Panc1 (cell line): ENCODE measurements at places on chromosomes 12 and 14.

DNA sequence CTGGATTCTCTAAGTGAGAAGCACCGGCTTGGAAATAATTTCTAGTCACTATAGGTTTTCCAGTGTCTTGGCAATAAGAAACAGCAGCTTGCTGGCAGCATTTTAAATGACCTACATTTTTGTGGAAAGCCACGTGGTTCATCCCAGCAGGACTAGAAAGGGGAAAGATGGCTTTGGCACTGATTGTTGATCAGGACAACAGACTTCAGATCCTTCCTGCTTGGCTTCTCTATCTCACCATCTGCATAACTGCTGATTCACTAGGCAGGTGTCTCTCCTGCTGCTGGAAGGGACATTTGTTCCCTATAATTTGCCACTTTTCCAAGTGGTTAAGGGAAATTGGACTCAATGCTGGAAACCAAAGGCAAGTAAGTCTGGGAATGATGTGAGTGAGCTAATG, 131.0 kb downstream of the TTC8 start:
- DNase-seq = no peak

DNA sequence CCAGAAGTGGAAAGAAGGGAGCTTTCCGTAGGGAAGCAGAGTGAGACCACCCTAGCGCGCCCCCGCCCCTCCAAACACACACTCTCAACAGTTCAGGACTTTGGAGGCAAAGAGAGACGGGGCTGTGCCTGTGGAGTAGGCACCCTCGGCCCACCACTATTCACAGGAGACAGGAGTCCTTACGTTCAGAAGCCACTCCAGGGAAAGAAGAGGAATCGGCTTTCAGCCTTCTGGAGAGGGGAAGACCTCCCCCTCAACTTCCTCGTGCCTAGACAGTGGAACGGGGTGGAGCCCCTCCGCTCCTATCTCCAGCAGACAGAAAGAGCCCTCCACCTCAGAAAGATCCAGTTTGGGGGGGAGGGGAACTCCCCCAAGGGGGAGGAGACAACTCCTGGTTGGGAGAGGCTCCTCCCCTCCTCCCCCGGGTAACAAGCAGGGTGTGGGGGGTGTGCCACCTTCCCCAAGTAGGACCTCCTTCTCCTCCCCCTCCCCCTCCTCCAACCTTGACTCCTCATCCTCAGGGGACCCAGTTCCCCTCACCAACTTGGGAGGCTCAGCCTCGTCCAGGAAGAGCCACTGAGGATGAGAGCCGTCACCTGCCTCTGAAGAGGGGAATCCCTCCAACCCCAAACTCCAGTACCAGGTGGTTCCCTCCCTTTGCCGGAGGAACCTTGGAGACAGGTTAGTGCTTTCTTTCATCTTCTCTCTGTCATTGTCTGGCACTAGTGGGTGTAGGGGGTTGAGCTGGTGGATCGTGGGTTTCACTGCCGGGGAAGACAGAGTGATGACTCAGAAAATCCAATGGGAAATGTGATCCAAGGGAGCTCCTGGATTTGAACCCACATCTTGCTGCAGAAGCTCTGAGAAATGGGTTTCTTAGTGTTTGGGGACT, 883 bp downstream of the FOXJ2 start:
- no peak for DNase-seq

DNA sequence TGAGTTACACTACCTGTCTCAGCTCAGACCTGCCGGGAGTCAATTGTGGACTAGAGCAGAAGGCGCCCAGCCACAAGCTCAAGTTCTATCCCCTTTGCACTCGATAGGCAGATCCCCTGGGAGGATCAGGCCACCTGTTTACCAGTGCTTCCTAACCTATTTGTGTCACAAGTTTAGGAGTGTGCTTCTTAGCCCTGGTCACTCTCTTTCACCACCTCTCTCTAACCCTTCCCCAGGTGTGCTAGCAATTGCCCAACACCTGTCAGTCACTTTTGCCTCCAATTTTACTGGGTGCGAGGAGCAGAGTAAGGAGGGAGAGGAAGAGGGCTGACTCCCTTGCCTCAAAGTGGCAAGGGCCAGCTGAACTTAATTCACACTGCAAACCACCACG, 745 bp upstream of the NAA30 start:
- no peak for DNase-seq

DNA sequence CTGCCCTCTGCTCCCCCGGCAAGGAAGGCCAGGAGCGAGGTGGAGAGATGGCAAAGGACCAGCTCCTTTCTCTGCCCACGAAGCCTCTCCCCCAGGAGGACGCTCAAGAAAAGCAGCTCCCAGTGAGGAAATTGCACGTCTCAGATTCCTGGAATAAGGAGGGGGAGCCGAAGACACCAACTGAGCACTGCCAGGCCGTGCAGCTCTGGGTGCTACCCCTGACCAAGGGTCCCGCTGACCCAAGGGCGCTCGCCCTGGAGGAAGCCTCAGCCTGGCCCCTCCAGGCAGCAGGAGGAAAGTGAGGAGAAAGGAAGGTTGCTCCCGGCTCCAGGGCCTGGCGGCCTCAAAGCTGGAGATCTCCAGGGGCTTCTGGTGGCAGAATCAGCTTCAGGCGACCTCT, 174.1 kb upstream of the SFSWAP start:
- no peak for DNase-seq
